ENCODE measurements at places on chromosomes 11 and 22.

DNA sequence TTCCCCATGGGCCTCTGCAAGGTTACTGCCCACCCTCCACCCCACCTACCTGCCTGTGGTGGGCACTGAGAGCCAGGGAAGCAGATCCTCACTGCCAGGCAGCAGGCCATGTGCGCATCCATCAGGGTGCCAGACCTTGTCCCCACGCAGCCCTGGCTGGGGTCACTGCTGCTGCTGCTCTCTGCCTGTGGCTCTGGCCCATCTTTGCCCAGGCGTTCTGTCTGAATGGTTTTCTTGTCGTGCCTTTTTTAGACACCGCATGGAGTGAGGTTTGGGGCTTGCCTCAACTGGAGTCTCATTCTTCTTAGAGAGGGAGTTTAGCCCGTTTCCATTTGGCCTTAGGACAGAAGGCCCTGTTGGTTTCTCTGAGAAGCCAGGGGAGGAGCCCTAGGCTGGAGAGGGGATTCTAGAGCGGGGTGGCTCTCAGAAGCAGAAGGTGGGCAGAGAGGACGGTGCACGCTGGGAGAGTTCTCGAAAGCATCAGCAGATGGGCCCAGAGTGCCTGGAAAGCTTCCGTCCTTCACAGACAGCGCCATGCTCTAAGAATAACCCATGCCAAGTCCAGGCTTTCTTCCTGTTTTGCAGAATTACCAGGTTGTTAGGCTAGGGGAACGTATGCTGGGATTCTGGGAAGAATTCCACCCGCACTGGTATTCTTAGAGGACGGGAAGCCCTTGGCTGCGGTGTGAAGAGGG, 8.1 kb downstream of the TANGO2 start:
- no peak for DNase-seq

DNA sequence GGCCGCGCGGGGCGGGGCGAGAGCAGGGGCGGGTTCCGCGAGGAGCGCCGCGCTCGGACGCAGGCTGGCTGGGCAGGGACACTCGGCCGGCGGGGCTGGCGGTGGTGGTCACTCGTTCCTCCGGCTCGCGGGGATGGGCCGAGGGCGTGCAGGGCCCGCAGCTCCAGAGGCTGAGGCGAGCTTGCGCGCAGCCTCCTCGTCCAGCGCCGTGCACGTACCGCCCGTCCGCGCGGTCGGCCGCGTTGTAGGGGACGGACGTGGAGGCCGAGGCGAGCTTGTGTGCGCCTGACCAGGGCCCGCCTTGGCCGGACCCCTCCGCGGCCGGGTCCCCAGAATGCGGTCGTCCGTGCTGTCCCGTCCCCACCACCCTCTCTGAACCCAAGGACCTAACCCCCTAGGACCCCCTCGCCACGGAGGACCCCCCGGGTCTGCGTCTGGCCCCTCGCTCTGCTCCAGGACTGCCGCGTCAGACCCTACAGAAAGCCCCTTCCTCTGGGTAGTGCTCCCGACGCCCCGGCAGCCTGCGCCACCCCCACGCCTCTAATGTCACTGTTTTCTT, 569 bp upstream of the YPEL1 start:
- DNase-seq: no peak

DNA sequence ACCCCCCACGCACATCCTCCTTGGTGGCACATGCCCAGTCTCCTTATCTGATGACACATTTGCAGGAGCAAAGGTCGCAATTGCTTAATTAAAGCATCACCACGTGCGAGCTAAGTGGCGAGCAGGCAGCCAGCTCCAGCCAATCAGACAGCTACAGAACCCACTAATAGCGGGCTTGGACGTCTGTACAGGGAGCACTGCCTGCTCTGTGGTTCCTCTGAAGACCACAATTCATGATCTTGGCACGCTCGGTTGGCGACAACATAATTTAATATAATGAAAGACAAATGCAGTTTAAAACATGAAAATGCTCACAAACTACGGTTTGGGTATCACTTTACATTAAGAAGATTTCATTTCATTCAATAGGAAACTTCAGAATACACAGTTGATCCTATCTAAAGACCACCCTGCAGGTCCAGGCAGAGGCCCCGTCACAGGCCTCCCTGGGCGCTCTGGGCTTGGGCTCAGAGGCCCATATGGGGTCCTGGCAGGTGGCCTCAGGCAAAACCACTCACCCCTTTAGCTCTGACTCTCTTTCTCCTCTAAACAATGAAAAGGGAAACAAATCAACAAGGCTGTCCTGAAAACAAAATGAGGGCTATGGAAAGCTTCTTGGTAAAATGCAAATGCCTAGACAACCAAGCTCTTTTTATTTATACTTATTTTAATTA, 10.4 kb downstream of the PACSIN2 start:
- no peak for DNase-seq

DNA sequence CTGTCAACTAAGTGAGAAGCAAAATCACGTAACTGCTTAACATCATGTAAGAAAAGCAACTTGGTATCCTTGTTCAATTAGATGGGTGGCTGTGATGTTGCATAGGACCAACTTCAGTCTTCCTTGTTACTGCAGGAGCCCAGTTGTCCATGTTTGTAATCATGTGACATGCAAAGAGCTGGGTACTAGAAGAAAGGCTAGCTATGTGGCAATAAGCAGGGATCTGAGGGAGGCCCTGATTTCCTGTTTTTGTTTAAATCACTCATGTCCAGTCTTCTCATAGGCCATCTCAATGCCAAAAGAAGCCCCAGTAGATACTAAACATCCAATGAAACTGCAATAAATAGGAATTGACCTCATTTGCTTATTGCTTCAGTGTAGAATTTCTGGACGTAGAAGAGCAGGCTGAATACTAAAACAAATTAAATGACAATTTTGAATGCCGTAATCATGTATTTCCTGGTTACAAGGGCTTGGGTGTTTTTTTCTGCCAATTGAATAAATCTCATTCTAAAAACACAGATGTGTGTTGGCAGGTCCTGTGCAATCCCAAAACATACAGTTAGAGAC, 140.8 kb upstream of the ARHGAP20 start:
- DNase-seq: no peak

DNA sequence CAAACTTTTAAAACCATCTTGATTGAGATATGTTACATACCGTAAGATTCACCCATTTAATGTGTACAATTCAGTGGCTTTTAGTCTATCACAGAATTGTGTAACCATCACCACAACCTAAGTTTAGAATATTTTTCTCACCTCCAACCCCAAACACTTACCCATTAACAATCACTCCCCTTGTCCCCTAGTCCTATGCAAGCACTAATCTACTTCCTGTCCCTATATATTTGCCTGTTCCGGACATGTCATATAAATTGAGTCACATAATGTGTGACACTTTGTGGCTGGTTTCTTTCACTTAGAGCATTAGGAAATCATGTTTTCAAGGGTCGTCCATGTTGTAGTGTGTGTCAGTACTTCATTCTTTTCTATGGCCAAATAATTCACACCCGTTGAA, 38.8 kb downstream of the RASSF10 start:
- no peak for DNase-seq

GRCh38 chr22:16819249-16819648, 6.0 kb downstream of the XKR3 start:
- DNase-seq: no peak

- DNase-seq: no peak
These were observed 4.7 kb upstream of the POLD4 start for GRCh38 chr11:67357831-67358670.

GRCh38 chr22:28779833-28780232, 7.3 kb downstream of the CCDC117 start:
- no peak for DNase-seq

DNA sequence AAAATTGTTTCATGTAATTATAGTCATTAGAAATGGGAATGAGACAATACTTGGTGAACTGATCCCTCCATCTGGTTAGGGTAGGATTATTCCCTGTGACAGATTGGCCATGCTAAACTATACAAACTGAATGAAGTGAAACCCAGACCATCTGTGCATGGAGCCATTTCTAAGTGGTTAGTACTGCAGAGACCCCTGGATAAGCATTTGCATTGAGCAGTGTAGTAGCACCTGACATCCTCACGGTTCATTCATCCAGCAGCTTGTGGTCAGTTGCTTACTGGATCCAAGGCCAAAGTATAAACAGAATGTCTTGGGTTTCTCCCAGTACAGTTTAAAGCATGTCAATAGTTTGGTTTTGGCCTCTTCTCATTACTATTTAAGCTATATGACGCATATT, 93.8 kb upstream of the ARHGAP42 start:
- DNase-seq: no peak
